ENCODE measurements at places on chromosomes 7 and 10.

DNA sequence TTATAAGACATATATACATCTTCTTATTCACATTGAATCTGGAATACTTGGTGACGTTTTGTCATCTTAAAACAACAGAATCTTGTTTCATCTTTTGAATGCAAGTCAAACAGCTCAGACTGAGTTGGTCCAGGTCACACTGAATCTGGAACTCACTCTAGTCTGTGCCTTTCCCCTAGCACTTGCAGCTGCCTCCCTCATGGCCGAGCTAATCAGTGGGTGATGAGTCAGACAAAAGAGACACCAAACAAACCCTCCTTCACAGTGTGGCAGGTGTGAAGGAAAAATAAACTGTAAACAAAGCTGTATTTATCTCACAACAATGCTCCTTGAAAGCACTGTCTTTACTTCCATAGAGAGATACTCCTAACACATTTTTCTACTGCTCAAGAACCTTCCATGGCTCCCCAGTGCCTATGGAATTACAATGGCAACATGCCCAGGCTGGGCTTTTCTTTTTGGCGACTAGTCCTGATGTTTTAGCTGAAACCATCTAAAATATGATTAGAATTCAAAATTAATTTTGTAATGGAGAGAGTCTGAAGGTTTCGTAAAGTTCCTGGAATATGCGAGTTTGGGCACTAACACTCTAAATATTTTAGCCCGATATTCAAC lies 140.0 kb downstream of the ZNF365 start:
- no peak for DNase-seq

- no peak for DNase-seq
Measured at GRCh38 chr7:105782391-105783042, 93.9 kb downstream of the ATXN7L1 start.

- no peak for DNase-seq
Measured at GRCh38 chr10:29113616-29113945, 175.3 kb upstream of the LYZL1 start.

DNA sequence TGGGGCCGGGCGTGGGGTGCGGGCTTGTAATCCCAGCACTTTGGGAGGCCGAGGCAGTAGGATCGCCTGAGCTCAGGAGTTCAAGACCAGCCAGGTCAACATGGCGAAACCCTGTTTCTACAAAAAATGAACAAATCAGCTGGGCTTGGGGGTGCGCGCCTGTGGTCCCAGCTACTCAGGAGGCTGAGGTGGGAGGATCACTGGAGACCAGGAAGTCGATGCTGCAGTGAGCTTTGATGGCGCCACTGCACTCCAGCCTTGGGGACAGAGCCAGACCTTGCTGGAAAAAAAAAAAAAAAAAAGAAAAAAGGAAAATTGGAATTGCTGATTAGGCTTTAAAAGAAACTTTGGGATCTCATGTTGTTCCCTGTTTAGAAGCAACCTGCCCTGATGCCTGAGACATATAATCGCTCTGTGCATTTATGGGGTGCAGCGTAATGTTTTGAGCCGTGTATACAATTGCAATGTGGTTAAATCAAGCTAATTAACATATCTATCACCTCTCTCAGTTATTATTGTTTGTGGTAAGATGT lies 851 bp downstream of the AKR1E2 start:
- no peak for DNase-seq

DNA sequence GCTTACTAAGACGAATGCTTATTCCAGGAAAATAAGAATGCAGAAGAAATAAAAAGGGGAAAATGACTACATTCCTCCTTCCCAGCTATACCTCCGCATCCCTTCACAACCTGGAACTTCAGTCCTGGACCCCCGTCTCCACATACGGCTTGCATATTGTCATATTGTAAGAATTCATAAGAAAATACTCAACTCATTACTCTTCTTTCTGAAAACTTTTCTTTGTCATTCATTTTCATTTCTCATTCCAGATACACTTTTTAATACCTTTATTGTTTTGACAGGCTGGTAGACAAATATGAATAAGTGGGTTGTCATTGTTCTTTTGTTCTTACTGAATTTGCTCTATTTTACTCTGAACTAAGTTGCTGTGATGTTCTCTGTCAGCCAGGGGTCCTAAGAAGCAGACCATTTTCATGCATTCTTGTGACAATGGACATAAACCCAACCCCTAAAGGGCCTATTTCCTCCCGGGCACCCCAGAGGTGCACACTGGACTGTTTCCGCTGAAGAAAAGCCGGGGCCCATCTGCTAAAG lies 23.3 kb upstream of the SFTPA2 start:
- DNase-seq = no peak

DNA sequence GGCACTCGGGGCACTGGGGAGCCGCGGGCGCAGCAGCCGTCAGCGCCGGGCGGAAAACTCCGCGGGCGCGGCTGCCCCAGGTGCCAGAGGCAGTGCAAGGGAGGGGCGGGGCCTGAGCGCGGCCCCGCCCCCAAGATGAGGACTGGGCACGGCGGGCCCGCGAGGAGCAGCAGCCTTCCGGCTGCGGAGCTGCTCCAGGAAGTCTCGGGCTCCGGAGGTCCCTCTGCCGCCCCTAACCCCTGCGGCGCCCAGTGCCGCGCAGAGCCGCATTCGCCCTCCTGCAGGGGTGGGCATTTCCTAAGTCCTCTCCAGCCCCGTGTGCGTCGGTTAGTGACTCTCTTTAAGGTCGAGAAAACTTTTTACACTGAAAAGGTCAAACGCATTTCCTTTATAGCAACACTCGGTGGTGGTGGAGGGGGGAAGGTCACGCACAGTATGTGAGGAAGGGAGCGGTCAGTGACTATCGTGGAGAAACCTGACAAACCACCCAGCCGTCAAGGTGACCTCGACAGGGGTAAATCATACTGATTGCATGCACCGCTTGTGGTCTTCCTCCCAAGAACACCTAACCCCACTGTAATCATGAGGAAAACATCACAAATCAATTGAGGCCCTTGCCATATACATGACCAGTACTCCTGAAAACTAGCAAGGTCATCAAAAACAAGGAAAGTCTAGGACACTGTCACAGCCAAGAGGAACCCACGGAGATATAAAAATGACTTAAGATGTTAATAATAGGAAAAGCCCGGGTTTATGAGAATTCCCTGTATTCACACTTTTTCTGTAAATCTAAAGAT lies at the start of gene ANXA11:
TSS of gene ANXA11 (minus strand) at position 61 of the 800 bp plus-strand sequence. CDS start 32,676 bp downstream, outside the sequence.
- peak; percentile 79 for DNase-seq

GRCh38 chr10:79272353-79272752 lies 74.9 kb upstream of the PPIF start:
- no peak for DNase-seq

- no peak for DNase-seq
Measured at GRCh38 chr10:88826388-88826787, 23.9 kb downstream of the LIPM start.

- DNase-seq = no peak
Measured at GRCh38 chr7:40733578-40733977, 598.8 kb downstream of the SUGCT start.

DNA sequence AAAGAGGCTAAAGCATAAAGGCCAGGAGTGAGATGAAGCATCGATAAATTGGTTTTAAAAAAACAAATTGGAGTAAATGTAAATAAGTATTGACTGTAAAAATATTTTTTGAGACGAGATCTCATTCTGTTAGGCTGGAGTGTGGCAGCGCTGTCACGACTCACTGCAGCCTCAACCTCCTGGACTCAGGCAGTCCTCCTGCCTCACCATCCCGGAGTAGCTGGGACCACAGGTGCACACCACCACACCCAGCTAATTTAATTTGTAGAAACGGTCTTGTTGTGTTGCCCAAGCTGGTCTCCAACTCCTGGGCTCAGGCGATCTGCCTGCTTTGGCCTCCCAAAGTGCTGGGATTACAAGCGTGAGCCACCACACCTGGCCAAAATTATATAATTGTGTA lies 17.8 kb downstream of the HNRNPA2B1 start:
- no peak for DNase-seq

GRCh38 chr7:132760244-132760623 lies 184.0 kb upstream of the PLXNA4 start:
- no peak for DNase-seq

Measured in stimulated activated CD4-positive, alpha-beta T cell treated with anti-CD3 and anti-CD28 coated beads, Interleukin-12 subunit alpha, Interleukin-12 subunit beta, amount 100 ng/mL, for 24 hours (primary cell).